ENCODE measurements at places on chromosomes 6 and 20. TPM values are rescaled to one million over a fixed set of nuclear protein-coding genes. Genes with fewer than 3 reads are reported as not detected.

NSFL1C gene
- 27.3 TPM for total RNA-seq

OPN5 gene
- not detected for total RNA-seq

DNA sequence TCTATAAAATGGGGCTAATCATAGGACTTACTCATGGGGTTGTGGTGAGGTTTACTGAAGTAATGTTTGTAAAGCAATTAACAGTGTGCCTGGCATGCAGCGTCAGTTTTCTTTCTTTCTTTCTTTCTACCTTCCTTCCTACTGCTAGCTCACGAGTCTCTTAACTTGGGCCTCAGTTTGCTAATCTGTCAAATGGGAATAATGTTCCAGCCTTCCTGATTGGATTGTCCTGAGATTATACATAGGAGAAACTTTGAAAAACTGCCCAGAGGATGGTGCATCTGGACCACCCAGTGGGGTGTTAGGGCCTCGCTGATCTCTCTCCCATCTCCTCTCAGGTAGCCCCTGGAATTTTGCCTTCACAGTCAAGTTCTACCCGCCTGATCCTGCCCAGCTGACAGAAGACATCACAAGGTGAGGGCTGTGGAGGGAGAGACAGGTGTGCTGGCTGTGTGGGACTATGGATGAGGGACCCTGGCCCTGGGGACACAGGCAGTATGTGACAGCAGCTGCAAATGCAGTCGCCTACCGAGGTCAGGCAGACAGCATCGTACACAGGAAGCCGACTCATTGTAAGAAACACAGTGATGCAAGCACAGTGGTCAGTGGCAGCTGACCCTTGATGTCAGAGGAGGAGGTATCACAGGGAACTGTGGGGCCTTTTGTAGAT, 27.5 kb downstream of the EPB41L1 start:
- no peak for DNase-seq

MAP3K7 gene
- 5.6 TPM for total RNA-seq

TOX2 gene
- 0.92 TPM for total RNA-seq

NOX3 gene
- not detected for total RNA-seq

- no peak for DNase-seq
These were observed 157.8 kb downstream of the SASH1 start for GRCh38 chr6:148500402-148500801.

GRCh38 chr20:19816386-19816785, 58.3 kb downstream of the RIN2 start:
- no peak for DNase-seq
